NK-92 treated with Interleukin-12 subunit alpha and Interleukin-12 subunit beta, amount 100 ng/mL, for 24 hours (cell line): ENCODE measurements at places on chromosomes 2 and 18.

GRCh38 chr2:150212722-150213171, 274.7 kb downstream of the RND3 start:
- DNase-seq = no peak

- no peak for DNase-seq
Measured at GRCh38 chr2:14567561-14567960, 65.0 kb upstream of the LRATD1 start.

- DNase-seq = no peak
Measured at GRCh38 chr2:144432921-144433320, 87.0 kb downstream of the ZEB2 start.

DNA sequence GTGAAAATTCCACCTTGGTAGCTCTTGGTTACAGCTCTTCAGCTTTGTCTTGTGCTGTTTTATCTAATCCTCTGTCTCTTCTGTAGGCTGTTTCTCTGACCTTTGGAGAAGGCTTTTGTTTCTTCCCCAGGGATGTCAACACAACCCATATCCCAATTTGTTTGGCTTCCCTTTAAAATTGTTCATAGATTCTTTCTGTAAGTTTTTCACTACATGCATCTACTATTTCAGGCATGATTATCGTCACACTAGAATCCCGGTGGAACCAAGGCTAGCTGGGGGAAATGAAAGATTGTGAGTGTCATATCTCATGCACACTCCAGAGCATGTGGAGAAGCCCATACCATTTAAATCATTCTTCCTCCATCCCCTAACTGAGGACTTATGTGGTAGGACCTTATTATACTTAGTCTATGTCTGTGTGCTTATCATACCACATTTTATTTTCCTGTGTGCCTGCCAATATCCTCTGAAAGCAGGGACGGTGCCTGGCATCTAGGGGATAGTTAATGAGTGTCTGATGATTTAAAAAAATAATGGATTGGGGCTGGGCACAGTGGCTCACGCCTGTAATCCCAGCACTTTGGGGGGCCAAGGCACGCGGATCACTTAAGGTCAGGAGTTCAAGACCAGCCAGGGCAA, 59.9 kb downstream of the CRIM1 start:
- no peak for DNase-seq
